ENCODE measurements at places on chromosomes 7 and 10. TPM values are rescaled to one million over a fixed set of nuclear protein-coding genes. Genes with fewer than 3 reads are reported as not detected.

Gene JAKMIP3
- total RNA-seq, result 4.7 TPM

Gene GATA3
- under 0.01 TPM for total RNA-seq

Gene LLCFC1
- total RNA-seq, result not detected

Gene KLF14
- not detected for total RNA-seq

Gene DPYSL4
- 39.3 TPM for total RNA-seq

Gene GPR15LG
- not detected for total RNA-seq

Gene WNT16
- 0.74 TPM for total RNA-seq

Gene RBP4
- 5.9 TPM for total RNA-seq

Gene STK31
- total RNA-seq, result 17.2 TPM

Gene MMP21
- total RNA-seq, result 0.25 TPM

Gene ACTL6B
- total RNA-seq, result 99.6 TPM

Gene CFAP43
- total RNA-seq, result 10.6 TPM

Gene LIPM
- total RNA-seq, result not detected

Gene NRBF2
- 12.8 TPM for total RNA-seq

Gene HMX2
- not detected for total RNA-seq

Gene LRRC61
- 14.0 TPM for total RNA-seq

Gene TMEM139
- total RNA-seq, result not detected

Gene TRIM73
- total RNA-seq, result 3.0 TPM

Gene WNT8B
- not detected for total RNA-seq

Gene AKR1C4
- not detected for total RNA-seq

Gene NKX2-3
- total RNA-seq, result under 0.01 TPM

Gene PIK3AP1
- total RNA-seq, result 1.5 TPM

Gene FGFR2
- total RNA-seq, result 46.7 TPM

Gene EBLN1
- total RNA-seq, result not detected

Gene WEE2
- 0.49 TPM for total RNA-seq

Gene PRSS37
- not detected for total RNA-seq

Gene GSAP
- total RNA-seq, result 6.4 TPM

Gene JCAD
- total RNA-seq, result 15.5 TPM

Gene HOXA3
- total RNA-seq, result not detected

Gene OR6B1
- total RNA-seq, result not detected

Gene HABP2
- total RNA-seq, result under 0.01 TPM

Gene UCN3
- total RNA-seq, result not detected

Gene STRIP2
- total RNA-seq, result 9.6 TPM

Gene CYP26C1
- total RNA-seq, result 0.25 TPM

Gene ABCB4
- 0.74 TPM for total RNA-seq

Gene TEX36
- not detected for total RNA-seq

Gene GPR22
- total RNA-seq, result 56.8 TPM

Gene MACROH2A2
- 30.7 TPM for total RNA-seq

Gene ATOH7
- total RNA-seq, result 0.49 TPM

Measured in temporal lobe (tissue), 4 donors.